ENCODE measurements at places on chromosomes 6 and 20. TPM values are rescaled to one million over a fixed set of nuclear protein-coding genes. Genes with fewer than 3 reads are reported as not detected.

DNA sequence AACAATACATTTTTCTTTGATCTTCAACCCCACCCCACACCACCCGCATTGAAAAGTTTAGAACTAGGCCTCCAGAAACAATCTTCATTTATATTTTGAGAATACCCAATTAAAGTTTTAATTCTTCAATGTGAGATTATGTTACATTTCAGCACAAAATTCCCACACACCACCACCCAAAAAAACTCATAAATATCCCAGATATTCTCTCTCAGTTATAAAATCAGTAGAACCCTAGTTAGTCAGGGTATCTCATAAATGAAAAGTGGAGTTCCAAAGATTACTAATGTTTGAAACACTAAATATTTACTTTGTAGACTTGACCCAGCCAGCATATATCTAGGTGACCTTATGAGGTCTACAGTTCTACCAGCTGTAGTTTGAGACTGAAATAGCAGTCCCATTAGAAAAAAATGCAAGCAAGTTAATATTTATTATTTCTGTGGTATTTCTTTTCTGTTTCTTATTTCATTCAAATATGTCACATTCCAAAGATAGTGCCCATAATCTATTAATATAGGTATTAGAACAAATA is 371.0 kb downstream of the TENT5A start:
- DNase-seq = no peak

GRCh38 chr6:82882363-82883023 is 183.1 kb downstream of the UBE3D start:
- no peak for DNase-seq

- no peak for DNase-seq
Observed at GRCh38 chr20:38162149-38162548, 2.9 kb downstream of the TGM2 start.

- no peak for DNase-seq
Observed at GRCh38 chr6:110181131-110182030, 1.2 kb downstream of the CDC40 start.

DNA sequence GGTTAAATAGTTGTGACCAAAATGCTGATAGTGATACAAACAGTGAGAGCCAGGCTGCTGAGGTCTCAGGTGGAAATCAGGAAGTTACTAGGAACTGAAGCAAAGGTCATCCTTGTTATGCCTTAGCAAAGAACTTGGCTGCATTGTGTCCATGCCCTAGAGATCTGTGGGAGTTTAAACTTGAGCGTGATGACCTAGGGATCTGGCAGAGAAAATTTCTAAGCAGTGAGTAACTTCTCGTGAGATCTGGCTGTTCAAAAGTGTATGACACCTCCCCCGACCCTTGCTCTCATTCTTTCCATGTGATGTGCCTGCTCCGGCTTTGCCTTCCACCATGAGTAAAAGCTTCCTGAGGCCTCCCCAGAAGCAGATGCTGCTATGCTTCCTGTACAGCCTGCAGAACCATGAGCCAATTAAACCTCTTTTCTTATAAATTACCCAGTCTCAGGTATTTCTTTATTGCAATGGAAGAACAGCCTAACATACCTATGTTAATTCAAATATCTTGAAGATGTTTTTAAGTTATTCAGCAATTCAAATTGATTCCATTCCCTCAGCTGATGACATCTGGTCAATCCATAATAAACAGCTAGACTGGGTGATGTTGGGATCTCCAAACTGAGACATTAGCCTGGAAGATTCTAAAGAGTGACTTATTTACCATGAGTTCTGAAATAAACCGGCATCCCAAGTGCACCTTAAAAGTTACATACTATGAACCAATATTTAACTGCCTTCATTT is 33.8 kb downstream of the KIF16B start:
- DNase-seq = no peak

GRCh38 chr6:169070506-169071176 is 183.0 kb downstream of the THBS2 start:
- peak; percentile 94 for DNase-seq

GRCh38 chr6:39428816-39429215 is 106.3 kb upstream of the KCNK16 start:
- peak; percentile 78 for DNase-seq

- DNase-seq = peak; percentile 37
Observed at GRCh38 chr6:4732691-4733315, 43.4 kb upstream of the CDYL start.

GRCh38 chr20:20712004-20712473 is 405 bp downstream of the RALGAPA2 start:
- DNase-seq = no peak

DNA sequence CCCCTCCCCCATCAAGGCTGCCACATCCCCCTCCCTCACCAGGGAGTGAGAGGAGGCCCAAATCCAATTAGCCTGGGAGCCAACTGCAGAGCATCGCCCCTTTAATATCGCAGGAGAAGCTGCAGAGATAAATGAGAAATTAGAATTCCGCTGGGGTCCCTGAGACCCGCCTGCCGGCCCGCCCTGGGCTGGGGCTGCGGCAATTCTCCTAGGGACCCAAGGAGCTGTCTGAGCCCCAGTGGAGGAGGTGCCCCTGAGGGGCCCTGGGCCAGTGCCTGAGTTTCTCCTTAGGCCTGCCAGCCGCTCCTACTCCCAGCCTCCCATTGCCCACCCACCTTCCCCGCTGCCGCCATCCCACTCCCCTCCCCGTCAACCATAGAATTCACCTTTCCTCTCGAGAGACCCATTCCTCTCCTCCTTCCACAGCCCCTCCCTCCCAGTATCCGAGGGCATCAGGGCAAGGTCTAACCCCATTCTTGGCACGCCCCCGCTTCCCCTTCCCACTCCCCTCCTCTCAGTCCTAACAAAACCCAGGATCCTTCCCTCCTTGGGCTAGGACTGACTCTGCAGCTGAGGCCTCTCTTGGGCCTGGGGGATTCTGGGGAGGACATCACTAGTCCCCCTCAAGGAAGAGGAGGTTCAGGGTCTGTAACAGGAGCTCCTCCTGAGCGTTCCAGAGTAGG is 20.0 kb upstream of the CDH22 start:
- no peak for DNase-seq

DNA sequence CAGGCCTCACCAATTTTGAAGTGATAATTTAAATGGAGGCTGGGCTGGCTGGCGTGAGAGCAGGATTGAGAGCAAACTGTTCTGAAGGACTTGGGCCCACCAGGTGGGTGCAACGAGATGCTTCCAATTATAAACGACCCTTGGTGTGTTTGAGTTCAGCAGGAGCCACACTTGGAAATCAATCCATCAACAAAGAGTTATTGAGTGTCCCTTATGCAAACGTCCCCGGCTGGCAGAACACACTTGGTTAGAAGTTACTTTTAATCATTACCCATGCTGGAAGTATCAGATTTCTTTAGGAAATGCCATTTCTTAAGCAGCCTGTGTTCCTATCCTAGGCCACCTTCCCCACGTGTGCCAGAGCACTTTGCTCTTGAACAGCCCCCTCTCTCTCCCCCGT is 37.8 kb upstream of the ZNF831 start:
- DNase-seq = no peak

GRCh38 chr6:168577496-168577895 is 136.5 kb downstream of the SMOC2 start:
- no peak for DNase-seq

- no peak for DNase-seq
Observed at GRCh38 chr6:17601386-17601703, 1.2 kb downstream of the FAM8A1 start.

GRCh38 chr6:166436195-166437139 is 53.7 kb upstream of the MPC1 start:
- no peak for DNase-seq

GRCh38 chr20:20903773-20904500 is 191.5 kb upstream of the RALGAPA2 start:
- DNase-seq = no peak

GRCh38 chr20:61976644-61977418 is 88.8 kb downstream of the TAF4 start:
- DNase-seq = no peak

- no peak for DNase-seq
Observed at GRCh38 chr6:5684320-5685053, 322.2 kb downstream of the NRN1 start.

- DNase-seq = no peak
Observed at GRCh38 chr6:26304213-26304796, 60.7 kb upstream of the BTN3A2 start.

- DNase-seq = no peak
Observed at GRCh38 chr20:44566811-44567210, 15.6 kb upstream of the PKIG start.

GRCh38 chr20:64212755-64213154 is 42.8 kb upstream of the PCMTD2 start:
- DNase-seq = peak; percentile 93

DNA sequence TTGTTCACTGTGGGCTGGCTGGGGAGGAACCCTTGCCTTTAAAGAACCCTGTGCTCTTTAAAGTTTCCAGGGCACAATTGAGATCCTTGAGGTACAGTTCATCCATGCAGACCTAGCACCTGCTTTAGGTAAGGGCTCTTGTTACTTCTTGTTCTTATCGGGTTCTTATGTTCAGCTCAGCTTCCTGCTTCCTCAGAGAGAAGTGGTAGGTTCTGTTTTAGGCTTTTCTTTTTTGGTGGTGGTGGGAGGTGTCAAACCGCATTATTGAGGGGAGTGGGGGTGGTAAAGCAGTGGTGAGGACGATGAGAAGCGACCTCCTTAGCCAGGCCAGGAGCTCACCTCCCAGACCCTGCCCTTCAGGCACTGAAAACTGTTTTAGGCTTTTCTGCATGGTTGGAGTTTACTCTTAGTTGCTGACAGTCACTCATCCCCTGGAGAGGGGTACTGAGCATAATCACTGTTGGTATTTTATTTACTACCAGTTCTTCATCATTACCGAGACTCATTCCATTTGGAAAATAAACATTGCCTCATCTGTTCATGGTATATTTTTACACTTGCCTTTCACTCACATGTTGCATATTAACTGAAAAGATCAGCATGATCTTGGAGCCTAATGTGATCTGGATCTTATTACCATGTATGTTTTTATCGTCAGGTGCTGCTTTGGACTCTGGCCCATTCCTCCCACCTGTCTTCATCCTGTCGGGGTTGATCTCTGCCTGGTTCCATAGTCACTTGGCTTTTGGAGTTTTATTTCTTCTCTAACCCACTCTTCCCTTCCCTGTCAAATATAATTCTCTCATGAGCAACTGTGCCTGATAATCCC is 35.4 kb downstream of the SLC16A10 start:
- DNase-seq = no peak

DNA sequence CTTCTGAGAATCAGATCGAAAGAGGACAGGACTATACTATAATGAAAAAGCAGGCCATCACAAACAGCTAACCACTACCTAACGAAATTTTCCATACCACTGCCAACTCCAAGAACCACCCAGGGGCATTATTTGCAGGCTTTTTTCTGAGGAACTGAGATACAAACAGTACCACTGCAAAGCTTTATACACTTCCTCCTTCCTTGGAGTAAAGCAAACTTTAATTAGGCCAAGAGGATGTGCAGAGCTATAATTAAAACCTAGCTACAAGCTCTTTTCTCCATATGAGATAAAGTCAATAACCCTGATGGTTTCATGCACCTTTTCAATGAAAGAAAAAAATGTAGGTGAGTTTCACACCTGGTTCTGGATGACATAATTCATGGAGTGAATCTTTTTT is 68.5 kb downstream of the ELOVL5 start:
- DNase-seq = no peak

GRCh38 chr20:62782149-62782892 is 14.0 kb upstream of the MRGBP start:
- DNase-seq = no peak

- no peak for DNase-seq
Observed at GRCh38 chr20:10540636-10541493, 105.8 kb downstream of the SLX4IP start.

- DNase-seq = no peak
Observed at GRCh38 chr20:25222461-25223178, 25.3 kb upstream of the PYGB start.

- DNase-seq = no peak
Observed at GRCh38 chr6:150006961-150007464, 18.3 kb downstream of the RAET1L start.

DNA sequence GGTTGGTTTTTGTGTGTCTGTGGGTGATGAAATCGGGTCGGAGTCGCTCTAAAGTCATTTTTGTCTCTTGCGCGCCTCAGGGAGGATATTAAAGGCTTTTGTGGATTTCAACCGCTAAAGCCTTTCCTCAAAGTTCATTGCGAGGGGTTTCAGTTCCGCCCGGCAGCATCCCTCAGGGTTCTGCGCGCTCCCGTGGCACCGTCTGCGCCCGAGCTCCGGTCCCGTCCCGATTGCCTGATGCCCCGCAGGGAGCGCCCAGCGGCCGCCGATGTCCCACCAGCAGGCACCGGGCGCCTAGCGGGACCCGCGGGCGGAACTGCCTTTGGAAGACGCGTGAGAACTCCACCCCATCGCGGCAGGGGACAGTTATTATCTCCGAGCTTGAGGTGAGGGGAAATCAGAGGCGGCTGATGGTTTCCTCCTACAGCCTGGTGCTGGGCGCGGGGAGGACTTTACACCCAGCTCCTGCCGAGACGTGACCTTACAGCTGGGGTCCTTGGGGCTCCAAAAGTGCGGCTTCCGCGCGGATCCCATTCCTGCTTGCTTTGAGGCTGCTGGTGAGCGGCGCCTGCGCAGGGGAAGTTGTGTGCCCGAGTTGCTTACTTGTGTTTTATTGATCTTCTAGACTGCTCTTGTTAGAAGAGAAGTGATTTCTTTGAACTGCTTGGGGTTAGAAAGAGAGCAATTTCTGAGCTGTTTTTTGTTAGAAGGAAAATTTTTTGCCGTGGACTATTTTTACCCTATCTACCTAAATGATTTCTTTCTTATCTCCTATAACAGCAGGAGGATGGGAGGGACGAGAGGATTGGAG is 27.1 kb downstream of the ULBP1 start:
- no peak for DNase-seq

Gene HLA-DOB
- 0.19 TPM for total RNA-seq

Gene TCP11
- total RNA-seq = 0.75 TPM

Gene PROKR2
- total RNA-seq = not detected

Gene UBE2C
- not detected for total RNA-seq

Gene IFT52
- total RNA-seq = 17.4 TPM

Gene MOG
- total RNA-seq = not detected

Gene PRR18
- total RNA-seq = not detected

Data from esophagus muscularis mucosa (tissue), 4 donors.